Activated naive CD4-positive, alpha-beta T cell (primary cell): ENCODE measurements at places on chromosomes 3 and 15.

GRCh38 chr3:45628746-45629145 is 34.2 kb downstream of the LIMD1 start:
- DNase-seq, result no peak

GRCh38 chr3:125271127-125271526 is 58.6 kb upstream of the SLC12A8 start:
- no peak for DNase-seq

DNA sequence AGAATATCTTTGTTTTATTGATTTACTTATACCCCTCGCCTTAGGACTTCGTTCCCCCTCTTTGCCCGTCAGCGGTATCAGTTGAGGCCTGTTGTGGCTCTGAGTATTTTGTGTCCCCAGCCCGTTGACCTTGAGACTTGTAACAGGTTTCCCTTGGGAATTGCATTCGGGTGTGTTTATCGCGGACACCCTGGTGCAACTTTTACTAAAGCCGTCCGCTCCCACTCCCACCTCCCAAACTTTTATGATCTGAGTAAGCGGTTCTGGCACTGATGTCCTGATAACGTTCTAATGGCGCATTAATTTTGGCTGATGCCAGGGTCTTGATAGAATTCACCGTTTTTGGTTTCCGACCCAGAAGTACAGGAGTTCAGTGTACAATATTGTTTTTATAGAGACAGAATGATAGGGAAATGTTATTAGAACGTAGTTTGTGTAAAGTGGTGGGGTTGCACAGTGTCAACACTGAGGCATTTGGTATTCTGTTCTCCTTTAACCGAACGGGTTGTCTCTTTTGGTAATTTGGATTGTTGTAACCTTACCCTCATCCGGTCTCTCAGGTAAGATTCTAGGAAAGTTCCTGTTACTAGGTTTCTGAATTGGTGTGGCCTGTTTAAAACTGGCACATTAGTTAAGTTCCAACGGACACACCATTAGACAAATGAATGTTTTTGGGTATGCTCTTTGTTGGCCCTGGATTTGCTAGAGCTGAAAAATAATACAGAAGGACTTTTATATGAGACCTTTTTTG is 47.8 kb downstream of the OIP5 start:
- no peak for DNase-seq

DNA sequence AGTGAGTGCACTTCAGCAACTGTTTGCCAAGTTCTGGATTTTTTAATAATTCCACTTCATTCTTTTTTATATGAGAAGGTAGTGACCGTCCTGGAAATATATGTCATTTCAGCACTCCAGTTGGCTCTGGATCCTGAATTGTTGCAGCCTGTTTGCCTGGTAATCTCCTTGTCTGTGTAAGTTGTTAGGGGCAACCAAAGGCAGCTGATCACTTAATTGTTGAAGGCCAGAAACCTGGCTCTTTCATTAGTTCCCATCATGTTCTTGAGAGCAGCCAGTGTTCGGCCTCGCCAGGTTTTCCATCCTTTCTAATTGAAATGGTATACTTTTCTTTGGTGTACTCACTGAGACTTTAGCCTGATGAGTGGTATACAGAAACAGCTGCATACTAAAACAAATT is 168.6 kb downstream of the SOX2 start:
- DNase-seq, result no peak

- DNase-seq, result no peak
Measured at GRCh38 chr15:23734862-23735261, 47.8 kb upstream of the NDN start.

GRCh38 chr3:113148284-113148683 is 63.1 kb upstream of the BOC start:
- no peak for DNase-seq

- no peak for DNase-seq
Measured at GRCh38 chr15:63913786-63914315, 80.1 kb upstream of the HERC1 start.

GRCh38 chr3:196355668-196356067 is 17.5 kb upstream of the TM4SF19 start:
- no peak for DNase-seq

DNA sequence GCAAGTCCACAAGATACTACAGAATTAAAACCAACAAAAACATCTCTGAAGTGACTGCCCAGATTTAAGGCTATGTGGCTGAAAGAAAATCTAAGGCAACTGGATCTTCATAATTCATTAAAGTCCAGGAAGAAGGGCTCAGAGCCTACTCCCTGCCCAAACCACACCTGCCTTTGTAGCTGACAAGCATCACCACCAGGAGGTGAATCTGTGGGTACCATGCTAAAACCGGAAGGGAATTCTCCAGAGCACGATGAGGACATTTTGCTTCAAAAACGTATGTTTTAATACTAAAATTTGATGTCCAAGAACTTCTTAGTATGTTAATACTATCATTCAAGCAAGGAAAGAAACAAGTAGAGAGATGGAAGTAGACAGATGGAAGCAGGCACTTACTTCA is 495.9 kb upstream of the NECTIN3 start:
- no peak for DNase-seq

GRCh38 chr15:50247819-50248655 is 17.5 kb downstream of the HDC start:
- DNase-seq, result no peak

DNA sequence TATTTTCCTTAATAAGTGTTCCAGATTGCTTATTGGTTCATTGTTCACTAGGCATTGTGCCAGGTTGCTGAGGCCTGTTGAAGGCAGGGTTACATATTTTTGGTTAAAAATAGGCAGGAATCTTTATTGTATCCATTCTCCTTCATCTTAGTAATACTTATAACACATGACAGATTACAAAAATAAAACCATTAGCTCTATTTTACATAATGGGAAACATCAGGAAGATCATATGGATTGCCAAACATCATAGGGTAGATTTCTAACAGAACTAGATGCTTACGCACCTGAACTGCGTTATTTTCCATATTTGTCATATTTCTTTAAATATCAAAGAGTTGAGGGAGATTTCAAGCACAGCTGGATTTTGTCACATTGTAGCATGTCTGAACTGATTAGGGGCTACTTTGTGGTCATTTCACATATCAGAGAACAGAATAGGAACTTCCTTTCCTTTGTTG is 462.9 kb upstream of the SGO1 start:
- DNase-seq, result no peak

DNA sequence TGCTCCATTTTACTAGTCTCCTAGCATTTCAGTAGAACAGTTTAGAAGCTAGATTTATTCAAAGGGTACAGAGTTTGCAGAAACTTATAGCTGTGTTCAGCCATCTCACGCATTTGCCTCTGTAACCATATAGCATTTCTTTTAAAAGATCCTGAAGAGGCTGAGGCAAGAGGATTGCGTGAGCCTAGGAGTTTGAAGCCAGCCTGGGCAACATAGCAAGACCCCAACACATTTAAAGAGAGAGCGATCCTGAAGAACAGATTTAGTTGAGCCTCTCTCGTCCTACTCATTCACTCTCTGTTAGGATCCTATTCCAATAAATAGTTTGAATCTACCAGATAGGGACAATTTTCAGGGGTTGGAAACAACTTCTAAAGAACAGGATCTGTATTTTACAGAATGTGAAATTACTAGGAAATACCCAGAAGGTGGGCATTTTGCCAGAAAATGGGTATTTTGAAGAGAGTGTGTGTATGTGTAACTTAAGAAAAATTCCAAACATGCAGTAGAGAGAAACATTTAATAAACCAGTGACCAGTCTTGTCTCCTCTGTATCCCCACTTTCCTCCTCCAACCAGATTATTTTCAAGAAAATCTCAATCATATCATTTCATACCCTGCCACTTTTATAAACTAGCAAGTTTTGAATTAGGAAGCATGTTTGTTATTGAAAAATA is 4.5 kb downstream of the EIF3J start:
- DNase-seq, result no peak

- DNase-seq, result no peak
Measured at GRCh38 chr15:58146749-58147148, 8.6 kb downstream of the AQP9 start.

- DNase-seq, result no peak
Measured at GRCh38 chr15:66854012-66854965, 152.3 kb downstream of the SMAD6 start.

- no peak for DNase-seq
Measured at GRCh38 chr3:186090901-186091300, 18.0 kb downstream of the ETV5 start.

GRCh38 chr15:39781967-39782302 is 706 bp downstream of the FSIP1 start:
- DNase-seq, result no peak

DNA sequence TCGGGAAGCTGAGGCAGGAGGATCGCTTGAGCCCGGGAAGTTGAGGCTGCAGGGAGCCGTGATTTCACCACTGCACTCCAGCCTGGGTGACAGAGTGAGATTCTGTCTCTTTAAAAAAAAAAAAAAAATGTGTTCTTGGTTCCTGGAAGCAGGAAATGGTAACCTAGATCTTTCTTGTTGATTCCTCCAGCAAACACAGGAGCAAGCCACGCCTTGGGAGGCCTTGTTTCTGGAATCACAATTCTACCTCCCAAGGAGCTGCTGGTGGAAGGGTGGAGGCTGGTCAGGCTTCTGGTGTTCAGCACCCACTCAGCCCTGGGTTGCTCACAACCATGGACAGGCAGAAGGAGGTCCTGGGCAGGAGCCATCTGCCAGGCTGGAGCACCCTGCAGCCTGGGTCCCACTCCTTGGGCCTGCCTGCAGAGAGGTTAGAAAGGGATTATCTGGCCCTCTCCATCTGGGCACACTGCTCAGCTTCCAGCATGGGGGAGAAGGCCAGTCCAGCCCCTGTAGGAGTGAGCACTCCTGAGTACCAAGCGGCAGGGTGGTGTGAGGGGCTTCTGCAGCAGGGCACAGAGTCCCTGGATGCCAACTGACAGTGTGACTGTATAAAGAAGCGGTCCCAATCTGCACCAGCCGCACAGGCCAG is 65.6 kb downstream of the ABTB1 start:
- DNase-seq, result no peak

GRCh38 chr3:167437428-167438139 is 36.3 kb downstream of the SERPINI2 start:
- DNase-seq, result no peak

DNA sequence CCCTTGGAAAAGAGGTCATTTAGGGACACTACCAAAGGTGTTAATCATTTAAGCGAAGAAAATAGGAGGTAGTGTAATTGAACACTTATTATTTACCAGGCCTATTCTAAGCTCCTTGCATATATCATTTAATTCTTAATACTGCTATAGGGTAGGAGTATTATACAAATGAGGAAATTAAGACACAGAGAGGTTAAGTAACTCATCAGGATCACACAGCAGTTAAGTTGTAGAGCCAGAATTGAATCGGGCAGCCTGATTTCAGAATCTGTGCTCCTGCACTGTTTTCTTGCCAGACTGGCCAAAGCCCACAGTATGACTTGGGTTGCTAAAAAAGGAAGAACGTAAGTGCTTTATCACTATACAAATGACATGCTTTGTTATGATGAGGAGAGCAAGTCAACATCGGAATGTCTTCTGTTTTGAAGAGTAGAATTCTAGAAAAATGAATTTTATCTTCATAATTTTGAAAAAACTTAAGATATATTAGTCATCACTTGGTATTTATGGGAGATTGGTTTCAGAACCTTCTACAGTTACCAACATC is 31.4 kb downstream of the HPS3 start:
- DNase-seq, result no peak

DNA sequence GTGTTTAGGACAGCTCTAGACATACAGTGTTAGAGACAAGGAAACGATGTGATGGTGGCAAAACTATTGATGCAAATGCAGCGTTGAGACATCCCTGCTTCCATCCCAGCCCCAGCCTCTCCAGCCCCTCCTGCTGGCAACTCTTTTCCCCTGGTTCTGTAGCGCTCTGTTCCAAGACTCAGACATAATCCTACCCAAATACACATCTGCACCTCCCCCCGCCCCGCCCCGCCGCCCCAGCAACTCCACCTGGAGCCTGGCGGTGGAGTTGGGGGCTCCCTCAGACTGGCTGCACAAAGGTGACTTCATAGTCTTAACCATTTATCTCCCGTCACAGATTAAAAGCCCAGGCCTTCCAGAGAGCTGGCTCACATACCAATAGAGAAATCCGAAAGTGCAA is 7.2 kb upstream of the SEC22A start:
- no peak for DNase-seq

GRCh38 chr3:176615826-176616225 is 581.5 kb downstream of the TBL1XR1 start:
- DNase-seq, result no peak

DNA sequence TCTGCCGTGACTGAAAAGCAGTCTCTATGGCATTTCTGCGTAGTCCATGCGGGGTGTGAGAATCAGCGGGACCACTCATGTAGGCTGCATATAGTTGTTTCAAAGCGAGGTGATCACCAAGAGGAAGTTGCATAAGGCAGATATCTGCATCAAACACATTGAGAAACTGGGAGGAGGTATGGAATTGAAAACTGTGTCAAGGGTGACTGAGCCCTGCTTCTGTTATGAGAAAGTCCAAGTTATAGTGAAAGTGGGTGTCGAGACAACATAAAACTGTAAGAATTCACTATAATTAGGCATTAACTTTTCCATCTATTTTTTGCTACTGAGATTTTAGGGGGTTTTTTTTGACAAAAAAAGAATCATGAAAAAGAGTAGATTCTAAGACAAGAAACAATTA is 109.3 kb downstream of the ZIC1 start:
- no peak for DNase-seq

- no peak for DNase-seq
Measured at GRCh38 chr3:194661946-194662345, 10.0 kb downstream of the LSG1 start.

DNA sequence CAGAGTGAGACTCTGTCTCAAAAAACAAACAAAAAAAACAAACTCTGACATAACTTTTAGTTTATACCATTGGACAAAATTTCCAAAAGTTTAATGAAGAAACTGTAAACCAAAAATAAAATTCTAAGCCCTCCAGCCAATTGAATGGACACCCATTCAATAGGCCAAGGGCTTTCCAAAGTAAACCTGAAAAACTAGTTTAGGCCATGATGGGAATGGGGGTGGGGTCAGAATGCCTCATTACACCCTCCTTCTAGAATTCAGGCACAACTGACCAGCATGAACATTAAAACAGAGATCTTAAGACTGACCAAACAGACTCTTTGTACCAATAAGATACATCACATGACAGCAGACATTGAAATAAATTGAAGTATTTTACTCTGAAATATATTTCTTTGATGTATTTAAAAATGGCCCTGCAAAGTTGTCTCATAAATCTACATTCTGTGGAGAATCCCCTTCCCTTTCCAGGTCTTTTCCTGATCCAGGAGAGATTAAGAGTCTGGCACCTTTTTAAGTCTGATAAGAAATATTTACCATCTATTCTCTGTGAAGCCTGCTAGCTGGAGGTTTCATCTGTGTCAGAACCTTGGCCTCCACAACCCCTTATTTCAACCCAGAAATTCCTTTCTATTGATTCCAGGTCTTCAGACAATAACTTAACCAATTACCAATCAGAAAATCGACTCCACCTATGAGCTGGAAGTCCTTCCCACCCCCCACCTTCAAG is 15.7 kb downstream of the THOC7 start:
- DNase-seq, result no peak

DNA sequence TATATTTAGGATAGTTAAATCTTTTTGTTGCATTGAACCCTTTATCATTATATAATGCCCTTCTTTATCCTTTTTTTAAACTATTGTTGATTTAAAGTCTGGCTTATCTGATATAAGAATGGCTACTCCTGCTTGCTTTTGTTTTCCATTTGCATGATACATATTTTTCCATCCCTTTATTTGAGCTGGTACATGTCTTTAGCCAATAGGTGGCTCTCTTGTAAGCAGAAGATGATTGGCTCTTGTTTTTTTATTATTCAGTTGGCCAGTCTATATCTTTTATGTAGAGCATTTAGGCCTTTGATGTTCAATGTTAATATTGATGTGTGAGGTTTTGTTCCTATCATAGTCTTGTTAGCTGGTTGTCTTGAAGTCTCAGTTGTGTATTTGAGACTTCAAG is 99.5 kb upstream of the MCTP2 start:
- no peak for DNase-seq
